ENCODE measurements at places on chromosomes 1 and 21.
A peak's percentile ranks its signal among the peaks of the same experiment; 100 is the strongest.

DNA sequence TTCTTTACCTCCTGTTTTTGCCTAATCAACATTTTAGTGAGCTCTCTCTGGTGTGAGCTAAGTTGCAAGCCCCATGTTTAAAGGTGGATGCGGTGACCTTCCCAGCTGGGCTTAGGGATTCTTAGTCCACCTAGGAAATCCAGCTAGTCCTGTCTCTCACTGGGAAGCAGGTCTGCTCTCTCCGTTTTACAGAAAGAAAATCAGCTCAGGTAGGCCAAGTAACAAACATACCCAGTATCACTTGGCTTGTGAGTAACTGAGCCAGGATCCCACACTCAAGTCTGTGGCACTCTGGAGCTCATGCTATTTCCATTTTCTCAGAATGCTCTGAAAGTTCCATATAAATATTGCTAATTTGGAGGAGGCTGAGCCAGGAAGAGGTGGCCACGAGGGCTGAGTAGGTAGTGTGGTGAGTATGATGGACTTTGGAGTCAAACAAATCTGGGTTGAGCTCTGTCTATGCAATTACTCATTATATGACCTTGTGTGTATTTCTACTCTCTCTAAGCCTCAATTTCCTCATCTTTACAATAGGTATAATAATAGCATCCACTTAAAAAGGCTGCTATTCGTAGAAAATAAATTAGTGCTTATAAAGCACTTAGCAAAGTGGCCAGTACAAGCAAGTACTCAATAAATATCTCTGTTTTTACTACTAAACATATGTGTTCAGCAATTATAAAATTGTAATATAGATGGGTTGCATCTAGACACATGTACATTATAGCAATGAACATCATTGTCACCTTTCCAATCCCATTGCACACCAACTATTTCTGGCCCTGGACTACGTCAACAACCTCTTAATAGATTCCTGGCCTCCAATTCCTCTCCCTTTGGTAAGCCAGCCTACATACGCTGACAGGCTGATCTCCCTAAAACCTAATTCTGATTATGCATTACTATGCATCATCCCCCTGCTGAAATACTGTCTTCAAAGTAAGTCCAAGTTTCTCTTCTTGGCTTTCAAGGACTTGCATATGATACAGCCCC lies 32.7 kb upstream of the DHCR24 start:
- DNase-seq = no peak

DNA sequence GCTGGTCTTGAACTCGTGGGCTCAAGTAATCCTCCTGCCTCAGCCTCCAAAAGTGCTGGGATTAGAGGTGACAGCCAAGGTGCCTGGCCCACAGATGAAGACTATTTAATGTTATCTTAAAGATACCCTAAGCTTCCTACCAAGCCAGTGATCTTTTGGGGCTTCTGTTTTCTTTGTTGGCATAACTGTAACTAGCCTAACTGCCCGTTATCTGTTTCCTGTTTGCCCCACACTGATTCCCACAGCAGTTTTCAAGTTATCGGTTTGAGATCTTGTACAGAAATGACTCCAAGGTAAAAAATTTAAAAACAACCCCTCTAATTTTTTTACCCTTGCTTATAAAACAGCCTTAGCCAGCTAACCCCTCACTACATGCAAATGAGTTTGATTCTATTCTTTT lies 12.4 kb downstream of the SELL start:
- DNase-seq = no peak

GRCh38 chr1:15676010-15676409 lies 8.1 kb upstream of the PLEKHM2 start:
- no peak for DNase-seq

DNA sequence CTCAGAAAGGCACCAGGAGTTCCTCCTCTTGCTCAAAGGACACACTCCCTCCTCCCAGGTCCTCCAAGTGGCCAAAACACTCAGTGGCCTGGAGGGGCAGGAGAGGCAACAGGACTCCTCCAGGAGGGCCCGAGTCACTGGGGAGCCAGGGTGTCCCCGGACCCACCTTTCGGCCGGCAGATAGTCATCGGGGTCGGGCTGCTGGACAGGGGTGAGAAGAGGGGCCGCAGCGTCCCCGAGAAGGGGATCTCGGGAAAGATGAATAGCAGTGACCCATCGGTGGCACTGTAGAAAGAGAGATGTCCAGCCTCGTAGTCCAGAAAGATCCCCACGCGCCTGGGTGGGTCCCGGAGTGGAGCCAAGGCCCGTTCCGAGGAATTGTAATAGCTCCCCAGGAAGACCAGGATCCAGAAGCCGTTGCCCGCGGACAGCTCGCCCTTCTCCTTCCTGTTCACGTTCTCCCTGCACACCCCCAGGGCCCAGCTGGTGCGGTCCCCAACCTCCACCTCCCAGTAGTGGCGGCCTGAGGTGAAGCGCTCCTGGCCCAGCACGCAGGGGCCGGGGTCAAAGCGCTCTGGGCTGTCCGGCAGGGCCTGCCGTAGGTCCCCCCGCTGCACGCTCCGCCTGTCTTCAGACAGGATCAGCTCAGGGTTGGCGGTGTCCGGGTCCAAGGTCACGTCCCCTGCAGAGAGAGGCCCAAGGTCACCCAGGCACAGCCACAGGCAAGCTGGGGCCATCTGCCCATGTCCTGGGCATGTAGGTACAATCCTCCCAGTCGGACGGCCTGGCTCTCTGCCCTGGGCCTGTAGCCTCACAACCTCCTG lies 11.9 kb downstream of the TRIM11 start:
- DNase-seq = no peak

GRCh38 chr1:203048555-203049051 lies 22.3 kb downstream of the PPFIA4 start:
- DNase-seq = no peak

GRCh38 chr1:71583756-71584155 lies 502.9 kb upstream of the ZRANB2 start:
- DNase-seq = no peak

- no peak for DNase-seq
Measured at GRCh38 chr1:5729636-5730145, 262.5 kb downstream of the NPHP4 start.

DNA sequence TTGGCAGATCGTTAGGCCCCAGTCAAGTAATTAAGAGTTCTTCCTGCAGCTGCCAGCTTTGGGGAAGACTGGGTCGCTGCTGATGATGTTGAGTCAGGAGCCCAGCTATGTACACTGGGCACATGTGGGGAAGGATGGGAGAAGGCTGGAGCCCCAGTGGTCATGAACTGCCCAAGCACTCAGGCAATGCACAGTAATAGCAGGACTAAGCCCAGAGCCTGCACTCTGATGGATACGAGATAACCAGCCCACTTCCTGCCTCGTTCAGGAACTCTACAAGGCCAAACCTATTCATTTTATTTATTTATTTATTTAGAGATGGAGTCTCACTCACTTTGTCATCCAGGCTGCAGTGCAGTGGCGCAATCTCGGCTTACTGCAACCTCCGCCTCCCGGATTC lies 81.1 kb upstream of the BTG3 start:
- DNase-seq = no peak

DNA sequence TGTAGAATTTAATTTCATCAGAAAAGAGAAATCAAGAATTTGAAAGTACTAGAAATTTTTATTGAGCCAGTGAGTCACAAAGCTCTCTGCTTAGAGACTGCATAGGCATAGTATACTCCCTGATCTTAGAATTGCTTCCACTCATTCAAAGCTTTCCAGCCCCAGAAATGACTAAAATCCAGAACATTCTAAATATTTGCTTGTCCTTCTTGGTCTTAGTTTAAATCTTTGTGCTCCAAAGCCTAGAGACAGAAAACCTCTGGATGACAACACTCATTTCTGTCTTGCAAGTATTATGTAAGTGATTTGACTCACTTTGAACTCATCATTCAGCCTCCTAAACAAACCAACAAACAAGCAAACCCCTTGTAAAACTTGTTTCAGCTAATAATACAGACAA lies 74.2 kb downstream of the PTPRC start:
- DNase-seq = no peak

GRCh38 chr1:176950736-176951324 lies 213.7 kb downstream of the ASTN1 start:
- no peak for DNase-seq

DNA sequence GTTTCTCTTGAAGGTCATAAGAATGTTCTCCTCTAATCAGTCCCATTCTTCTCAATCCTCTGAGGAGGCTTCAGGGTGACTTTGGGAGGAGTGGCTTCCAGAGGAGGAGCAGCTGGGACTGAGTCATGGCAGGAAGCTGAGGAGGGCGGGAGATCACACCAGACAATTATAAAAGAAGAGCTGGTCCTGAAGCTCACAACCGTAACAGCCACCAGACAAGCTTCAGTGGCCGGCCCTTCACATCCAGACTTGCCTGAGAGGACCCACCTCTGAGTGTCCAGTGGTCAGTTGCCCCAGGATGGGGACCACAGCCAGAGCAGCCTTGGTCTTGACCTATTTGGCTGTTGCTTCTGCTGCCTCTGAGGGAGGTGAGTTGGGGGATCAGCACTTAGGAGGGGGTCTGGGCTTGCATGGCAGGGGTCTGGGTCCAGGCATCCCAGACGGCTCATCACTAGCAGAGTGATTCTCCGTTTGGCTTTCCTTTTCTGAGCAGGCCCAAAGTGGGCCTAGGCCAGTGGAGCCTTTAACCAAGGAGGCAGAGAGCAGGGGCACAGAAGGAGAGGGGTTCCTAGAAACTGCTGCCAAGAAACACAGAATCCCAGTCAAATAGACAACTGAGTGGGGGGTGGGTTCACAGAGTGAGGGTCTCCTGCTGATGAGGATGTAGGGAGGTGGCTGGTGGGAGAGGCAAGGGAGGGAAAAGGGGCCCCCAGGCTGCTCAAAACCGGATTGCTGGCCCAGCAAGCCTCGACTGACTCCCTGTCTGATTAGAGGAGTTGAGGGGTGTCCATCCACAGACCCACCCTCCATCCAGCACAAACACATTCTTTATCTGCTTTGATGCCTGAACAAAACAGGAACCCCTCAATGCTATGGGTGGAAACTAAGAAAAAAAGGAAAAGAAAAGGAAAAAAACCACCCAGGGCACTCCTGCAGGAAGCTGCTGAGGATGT lies at the start of gene ECM1:
TSS of gene ECM1 (plus strand) at position 198 of the 953 bp plus-strand sequence. CDS start at position 299, 101 bp downstream.
- peak; percentile 81 for DNase-seq

DNA sequence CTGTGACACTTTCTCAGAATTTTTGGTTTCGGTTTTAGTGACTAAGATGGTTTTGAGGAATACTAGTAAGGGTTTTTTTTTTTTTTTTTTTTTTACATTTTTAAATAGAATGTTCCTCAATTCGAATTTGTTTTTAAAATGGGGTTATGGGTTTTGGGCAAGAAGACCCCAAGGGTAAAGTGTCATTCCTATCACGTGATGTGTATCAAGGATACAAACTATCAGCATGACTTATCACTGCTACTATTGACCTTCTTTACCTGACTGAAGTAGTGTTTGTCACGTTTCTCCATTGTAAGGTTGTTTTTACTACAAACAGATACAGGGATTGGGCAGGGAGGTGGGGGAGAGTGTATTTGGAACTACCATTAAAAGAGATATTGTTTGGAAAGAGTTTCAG lies 781.1 kb upstream of the ADGRL4 start:
- no peak for DNase-seq

GRCh38 chr1:226607268-226607660 lies 58.7 kb downstream of the STUM start:
- no peak for DNase-seq

DNA sequence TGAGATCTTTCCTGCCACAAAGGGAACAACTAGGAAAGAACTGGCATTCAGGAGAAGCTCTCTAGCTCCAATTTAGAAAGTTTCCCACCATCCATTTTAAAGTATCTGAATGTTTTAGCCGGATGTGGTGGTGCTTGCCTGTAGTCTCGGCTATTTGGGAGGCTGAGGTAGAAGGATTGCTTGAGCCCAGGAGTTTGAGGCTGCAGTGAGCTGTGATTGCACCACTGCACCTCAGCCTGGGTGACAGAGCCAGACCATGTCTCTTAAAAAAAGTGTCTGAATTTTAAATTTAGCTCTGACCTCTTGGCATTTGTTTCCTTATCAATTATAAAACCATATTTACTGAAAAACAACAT lies 67.2 kb downstream of the RPAP2 start:
- no peak for DNase-seq

DNA sequence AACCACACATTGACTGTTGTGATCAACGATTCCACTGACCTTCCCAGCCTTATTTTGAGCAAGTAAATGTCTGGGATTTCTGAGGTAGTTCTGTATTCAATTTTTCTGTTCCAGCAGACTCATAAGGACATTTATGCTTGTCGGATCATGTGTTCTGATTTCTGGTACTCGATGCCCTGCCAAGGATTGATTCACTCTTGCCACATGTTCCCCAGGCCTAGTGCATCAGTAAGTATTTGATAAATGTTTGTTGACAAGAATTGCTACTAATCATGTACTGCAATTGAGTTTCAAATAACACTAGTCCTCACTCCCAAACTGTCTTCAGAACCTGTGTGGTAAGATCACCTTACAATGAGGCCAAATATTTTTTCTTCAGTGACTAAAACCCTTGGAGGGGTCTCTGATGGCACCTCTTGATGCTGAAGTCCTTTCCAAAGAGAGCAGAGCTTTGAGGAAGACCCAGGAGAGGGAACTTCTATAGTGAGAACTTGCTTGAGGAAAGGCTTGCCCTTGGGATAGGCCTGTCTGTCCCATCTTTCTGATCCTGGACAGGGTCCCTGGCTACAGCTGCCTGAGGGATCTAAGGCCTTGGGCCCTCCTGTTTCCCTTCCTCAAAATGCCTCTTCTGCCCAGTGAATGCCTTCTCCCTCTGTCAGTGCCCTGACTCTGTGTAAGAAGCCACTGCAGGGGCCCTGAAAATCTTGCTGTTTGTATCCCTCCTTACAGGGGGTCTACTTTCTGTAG lies 115.8 kb upstream of the FAM78B start:
- DNase-seq = no peak

DNA sequence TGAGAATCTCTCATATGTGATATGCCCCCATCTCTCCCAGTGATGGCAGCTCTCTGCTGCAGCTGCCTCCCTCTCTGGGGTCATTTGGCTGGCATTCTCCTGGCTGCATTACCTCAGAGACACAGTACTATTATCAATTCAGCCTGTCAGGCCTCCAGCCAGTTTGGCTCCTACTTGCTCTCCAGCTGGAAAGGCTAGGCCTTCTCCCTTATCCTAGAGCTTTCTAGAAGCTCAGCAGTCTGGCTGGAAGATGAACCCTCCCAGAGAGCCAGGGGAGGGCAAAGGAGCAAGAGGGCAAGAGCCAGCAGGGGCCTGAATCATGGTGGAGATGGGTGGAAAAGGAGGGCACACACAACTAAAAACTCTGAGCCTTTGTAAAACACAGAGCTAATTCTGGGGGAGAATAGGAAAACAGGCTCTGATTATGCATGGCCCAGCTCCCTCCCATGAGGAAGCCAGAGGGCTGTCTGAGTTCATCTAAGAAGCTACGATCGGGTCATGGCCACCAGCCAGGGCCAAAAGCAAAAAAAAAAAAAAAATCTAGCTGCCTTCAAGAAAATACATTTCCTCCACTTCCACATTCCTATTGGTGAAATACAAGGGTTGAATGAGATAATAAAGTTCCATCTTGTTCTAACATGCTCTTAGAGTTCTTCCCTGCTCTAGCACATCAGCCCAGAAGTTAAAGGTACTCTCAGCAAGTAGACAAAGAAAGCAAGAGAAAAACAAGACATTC lies 8.8 kb downstream of the LAMB3 start:
- peak; percentile 87 for DNase-seq

DNA sequence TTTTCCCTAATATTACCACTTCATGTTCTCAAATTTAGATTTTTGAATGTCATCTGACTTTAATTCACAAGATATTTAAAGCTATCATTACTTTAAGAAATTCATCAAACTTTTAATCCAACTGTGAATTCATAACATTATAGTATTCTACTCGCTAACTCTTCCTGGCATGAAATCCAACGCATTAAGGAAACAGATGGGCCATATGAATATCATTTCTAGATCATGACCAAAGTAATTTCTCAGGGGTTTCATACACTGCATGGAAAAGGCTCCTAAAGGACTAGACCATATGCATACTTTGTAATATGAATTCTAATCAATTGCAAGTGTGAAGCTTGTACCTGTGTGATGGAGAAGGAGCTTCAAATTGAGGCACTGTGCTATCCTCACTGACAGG lies 72.4 kb downstream of the COP1 start:
- no peak for DNase-seq
